ENCODE measurements at places on chromosomes 3 and 15.

- DNase-seq: no peak
Observed at GRCh38 chr15:65805019-65805745, 13.1 kb upstream of the DENND4A start.

- DNase-seq: no peak
Observed at GRCh38 chr3:52874864-52875587, 22.3 kb downstream of the STIMATE start.

- no peak for DNase-seq
Observed at GRCh38 chr3:155022896-155023295, 57.2 kb upstream of the MME start.

DNA sequence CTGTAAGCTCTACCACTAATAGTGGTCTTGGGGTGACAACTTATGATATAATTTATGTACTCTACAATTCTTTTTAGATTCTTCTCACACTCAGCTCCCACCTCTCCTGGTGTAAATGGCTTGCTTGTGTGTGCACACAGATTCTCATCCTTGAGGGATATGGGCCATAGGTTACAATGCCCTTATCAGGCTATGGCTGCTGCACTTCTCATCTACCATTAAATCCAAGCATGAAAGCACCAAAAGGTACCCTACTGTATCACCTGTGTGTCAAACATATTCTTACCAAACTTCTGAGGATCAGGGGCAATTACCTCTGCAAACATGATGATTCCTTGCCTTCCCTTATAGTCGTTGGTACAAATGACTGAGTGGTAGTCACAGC is 891.9 kb downstream of the SQOR start:
- no peak for DNase-seq

- DNase-seq: no peak
Observed at GRCh38 chr3:181752202-181752671, 40.5 kb downstream of the SOX2 start.

Data from GM12878 (cell line).